ENCODE measurements at places on chromosomes 1 and 21.
A peak's percentile ranks its signal among the peaks of the same experiment; 100 is the strongest.

GRCh38 chr1:168755800-168756418 lies 26.9 kb upstream of the DPT start:
- no peak for DNase-seq

GRCh38 chr1:239025223-239025622 lies 361.1 kb upstream of the CHRM3 start:
- DNase-seq: no peak

DNA sequence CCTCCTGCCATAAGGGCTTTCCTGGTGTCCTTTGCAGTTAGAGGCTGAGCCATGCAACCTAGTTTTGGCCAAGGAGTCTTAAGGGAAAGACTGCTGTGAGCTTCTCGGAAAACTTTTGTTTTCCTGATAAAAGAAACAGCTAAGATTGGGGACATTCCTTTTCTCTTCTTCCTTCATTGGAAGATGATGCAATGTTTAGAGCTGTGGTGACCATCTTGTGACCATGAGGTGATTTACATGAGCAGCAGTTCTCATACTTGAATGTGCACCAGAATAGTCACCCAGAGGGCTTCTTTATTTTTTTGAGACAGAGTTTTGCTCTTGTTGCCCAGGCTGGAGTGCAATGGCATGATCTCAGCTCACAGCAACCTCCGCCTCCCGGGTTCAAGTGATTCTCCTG lies 20.4 kb upstream of the SMAP2 start:
- no peak for DNase-seq

- DNase-seq: no peak
These were observed 6.0 kb downstream of the TNFRSF14 start for GRCh38 chr1:2561898-2562895.

GRCh38 chr1:43354471-43354870 lies 4.3 kb upstream of the CDC20 start:
- DNase-seq: no peak

DNA sequence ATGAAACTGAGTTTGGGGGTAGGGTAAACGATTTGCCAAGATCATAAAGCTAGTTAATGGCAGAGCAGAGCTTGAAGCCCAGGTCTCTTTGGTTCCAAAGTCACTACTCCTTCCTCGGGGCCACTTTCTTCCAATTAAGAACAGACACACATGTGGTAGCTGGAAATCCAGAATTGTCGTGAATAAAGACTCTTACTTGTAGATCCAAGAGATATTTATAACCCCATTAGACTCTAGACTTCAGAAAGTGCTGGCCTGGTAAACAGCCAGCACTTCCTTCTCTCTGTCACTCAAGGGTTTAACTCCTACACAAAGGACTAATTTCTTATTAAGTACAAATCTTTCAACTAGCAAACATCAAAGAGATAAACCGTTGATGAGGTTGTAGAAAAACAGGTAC lies 2.7 kb downstream of the FAM163A start:
- no peak for DNase-seq

- DNase-seq: no peak
These were observed 262.5 kb downstream of the GRIK3 start for GRCh38 chr1:36771660-36772284.

DNA sequence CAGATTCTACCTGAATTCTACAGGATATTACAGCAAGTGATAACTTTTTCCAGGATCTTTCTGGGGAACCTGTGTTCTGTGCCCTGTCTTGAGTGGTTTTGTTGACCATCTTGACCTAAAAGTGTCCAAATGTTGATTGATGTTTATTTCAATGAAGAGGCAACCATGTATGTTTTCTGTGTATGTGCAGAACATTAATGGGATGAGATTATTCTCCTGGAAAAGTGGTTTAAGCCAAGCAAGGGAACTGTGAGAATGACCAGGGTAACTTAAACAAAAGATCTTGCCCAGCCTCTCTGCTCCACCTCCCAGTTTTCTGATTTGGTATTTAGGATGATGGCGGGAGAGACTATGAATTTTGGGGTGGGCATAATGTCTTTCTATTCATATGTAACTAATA lies 1.0 kb upstream of the SAMD13 start:
- no peak for DNase-seq

GRCh38 chr21:44946254-44947041 lies 6.6 kb downstream of the SLX9 start:
- no peak for DNase-seq

- no peak for DNase-seq
These were observed 14.1 kb downstream of the DISP1 start for GRCh38 chr1:222828939-222829338.

DNA sequence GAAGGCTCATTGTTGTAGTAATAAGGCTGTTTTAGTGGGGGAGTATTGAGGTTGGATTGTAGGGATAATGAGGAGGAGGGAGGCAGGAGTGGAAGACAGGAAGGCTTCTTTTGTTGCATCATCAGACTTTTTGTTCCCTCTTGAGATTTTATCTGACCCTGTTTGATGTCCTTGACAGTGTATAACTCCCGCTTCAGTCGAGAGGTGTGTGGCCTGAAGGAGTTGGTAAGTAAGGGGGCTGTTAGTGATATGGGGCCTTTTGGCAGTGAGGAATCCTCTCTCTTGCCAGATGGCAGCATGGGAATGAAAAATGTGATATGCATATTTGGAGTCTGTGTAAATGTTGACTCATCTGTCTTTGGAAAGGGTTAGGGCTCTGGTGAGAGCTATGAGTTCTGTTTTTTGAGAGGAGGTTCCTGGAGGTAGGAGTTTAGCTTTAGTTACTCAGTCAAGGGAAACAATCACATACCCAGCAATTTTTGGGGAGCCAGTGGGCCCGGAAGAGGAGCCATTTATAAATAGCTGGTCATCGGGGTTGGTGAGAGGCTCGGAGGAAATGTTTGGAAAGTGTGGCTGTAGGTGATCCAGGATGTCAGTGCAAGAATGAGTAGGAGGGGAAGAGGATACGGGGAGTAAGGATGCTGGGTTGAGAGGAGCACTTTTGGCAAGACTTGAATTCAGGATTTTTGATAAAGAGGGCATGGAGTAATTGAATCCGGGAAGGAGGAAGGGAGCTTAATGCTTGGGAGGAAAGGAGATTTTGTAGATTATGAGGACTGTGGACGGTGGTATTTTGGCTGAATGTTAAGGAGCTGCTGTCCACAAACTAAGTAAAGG lies 136.7 kb upstream of the ETV3 start:
- DNase-seq: peak; percentile 38

DNA sequence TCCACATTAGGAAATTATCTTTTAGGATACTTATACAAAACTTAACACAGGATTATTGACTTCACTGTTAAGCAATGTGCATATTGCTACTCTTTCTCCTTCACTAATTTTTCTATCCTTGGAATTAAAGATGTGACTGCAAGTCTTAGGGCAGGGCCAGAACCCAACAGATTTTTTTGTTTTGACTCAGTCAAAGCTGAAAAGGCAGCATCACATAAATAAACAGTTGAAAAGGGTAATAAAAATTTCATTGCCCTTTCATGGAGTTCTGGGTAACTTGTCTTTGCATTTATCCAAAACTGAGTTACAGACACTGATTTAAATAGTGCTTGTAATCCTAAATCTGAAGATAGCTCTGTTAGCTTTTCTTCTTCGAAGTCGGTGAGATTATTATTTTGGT lies 1.9 kb upstream of the TMEM35B start:
- DNase-seq: no peak

GRCh38 chr1:197917805-197918651 lies 856 bp downstream of the LHX9 start:
- DNase-seq: no peak

- DNase-seq: no peak
These were observed 10.0 kb downstream of the WNT3A start for GRCh38 chr1:228016653-228017355.

DNA sequence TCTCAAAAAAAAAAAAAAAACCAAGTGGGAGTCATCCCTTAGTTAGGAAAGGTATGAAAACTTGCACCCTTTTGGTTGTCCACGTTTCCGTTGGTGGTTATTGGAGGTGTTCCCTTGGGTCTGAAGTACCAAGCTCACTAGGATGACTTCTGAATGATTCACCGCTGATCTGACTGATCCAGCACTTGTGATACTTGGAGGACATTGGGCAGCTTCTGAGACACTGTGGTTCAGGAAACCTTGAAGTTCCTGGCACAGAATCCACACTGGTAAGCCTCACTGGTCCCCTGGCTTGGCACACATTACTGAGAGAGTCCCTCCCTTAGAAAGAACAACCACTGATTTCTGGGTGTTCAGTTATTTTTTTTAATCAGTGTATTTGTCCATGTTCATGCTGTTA lies 91.9 kb downstream of the RYR2 start:
- DNase-seq: no peak

GRCh38 chr1:100597061-100597741 lies 59.3 kb downstream of the GPR88 start:
- DNase-seq: peak; percentile 93

- DNase-seq: no peak
These were observed 230.0 kb upstream of the C1orf174 start for GRCh38 chr1:4130096-4130495.

GRCh38 chr1:84959294-84959693 lies 37.6 kb downstream of the MCOLN2 start:
- DNase-seq: no peak

DNA sequence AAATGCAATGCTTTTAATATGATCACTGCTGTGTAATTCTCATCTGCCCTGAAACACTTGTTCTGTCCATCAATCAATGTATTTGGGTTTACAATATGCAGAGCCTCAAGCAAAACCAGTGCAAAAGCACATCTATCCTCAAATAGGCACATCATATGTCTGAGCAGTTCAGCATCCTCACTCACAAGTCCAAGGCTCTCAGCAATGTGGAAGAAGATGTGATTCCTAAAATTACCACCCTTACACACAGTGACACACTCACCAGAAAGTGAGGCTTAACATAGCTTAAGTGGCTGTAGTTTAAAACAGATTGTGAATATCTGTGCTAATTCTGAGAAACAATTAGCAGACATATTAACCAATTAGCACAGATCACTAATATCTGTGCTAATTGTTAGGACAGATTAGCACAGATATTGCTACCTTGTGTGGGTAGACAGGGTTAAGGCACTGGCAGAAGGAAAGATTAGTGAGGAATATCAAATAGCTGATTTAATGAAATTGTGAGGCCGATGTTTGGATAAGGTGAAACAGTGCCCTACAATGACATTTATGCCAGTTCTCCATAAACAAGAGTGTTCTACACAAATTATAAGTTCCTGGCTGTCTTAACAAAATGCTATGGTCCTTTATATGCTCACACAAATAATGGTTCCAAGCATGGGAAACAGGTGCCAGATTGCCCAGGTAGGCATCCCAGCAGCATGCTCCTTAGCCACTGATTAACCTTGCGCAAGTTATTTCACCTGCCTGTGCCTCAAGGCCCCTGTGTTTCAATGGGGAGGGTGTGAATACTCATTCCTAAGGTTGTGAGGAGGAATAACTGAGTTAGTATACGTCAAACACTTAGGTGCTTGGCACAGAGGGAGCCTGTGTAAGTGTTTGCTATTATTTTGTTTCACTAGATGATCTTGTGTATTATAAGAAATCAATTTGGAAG lies 41.7 kb downstream of the MRPL39 start:
- no peak for DNase-seq

DNA sequence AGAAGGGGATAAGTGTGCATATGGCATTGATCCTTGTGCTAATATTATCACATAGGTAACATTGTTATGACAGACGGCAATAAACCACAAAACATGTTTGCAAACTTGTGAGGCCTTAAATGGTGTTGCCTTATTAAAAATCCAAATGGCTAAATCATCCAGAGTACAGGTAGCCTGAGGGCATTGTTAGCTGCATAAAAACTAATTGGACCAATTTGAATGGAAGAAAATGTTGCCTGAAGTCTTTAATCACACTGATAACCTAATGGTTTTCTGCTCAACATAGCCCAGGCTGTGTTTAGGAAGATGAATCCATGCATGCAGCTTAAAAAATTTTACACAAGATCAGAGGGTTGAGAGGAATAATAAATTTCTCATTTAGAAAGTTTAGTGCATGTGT lies 19.4 kb upstream of the LRRC53 start:
- no peak for DNase-seq

GRCh38 chr1:174218983-174219382 lies 59.7 kb downstream of the RABGAP1L start:
- DNase-seq: no peak

- no peak for DNase-seq
These were observed 610.1 kb downstream of the AJAP1 start for GRCh38 chr1:5264476-5264875.

DNA sequence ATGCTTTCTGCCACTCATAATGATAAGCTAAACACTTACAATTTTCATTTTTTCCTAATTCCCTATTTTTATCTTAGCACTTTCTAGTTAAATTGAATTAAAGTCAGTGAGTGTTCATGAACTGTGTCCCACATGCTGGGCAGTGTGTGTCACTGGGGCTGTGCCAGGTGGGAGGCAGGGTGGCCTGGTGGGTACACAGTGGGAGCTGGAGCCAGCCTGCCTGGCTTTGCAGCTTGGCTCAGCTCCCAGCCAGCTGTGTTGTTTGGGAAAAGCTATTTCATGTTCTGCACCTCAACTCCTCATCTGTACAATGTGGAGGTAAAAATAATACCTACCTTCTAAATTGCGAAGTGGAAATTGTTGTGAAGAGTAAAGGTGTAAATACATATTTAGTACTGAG lies 238.4 kb downstream of the PLA2G4A start:
- no peak for DNase-seq

DNA sequence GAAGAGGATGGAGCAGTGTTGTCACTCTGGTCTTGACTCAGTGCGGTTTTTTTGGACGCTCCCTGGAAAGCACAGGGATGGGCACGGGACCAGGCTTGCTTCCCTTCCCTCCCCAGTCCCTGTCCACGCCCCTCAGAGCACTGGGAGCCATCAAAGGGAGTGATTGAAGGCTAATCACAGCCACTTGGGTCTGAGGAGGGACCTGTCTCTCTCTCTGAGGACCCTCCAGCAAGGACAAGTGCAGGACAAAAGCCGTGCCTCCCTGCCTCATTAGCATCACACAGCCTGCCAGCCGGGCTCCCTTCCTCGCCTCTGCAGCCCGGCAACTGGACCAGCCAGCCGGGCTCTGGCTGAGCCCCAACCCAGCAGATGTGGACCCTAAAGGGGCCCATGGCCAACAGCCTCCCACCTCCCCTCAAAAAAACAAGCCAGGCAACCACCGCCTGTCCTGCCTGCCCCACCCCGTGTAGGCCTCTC lies 18.6 kb upstream of the PDZK1IP1 start:
- peak; percentile 26 for DNase-seq

DNA sequence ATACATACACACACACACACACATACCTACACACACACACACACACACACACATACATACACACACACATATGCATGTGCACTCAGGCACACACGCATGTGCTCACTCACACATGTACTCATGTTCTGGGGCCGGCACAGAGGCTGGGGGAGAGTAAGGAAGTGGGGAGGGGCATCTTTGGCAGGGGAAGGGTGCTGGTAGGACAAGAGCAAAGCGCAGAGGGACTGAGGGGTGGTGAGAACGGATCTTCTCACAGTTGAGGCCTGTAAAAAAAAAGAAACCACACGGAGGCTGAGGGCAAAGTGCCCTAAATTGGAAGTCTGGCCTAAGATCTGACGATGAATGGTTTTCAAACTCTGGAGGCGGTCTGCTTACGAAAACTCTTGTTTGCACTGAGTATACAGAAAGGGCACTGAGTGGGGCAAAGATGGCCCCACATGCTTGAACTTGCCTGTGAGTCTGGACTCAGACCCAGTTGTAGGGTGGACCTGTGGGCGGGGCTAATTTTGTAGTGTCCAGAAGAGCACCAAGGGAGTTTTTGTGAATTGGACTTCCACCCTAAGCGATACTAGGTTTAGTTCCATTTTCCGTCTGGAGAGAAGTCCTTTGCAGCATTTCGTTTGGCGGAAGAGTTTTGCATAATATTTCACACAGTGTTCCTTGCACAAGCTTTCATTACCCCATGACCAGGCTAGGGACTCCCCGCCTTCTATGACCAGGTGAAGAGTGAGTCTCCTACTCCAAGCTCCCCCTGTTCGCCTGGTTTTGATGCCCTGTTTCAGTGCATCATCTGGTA lies 79.3 kb upstream of the LYST start:
- no peak for DNase-seq
